ENCODE measurements at places on chromosomes 2 and 18.

DNA sequence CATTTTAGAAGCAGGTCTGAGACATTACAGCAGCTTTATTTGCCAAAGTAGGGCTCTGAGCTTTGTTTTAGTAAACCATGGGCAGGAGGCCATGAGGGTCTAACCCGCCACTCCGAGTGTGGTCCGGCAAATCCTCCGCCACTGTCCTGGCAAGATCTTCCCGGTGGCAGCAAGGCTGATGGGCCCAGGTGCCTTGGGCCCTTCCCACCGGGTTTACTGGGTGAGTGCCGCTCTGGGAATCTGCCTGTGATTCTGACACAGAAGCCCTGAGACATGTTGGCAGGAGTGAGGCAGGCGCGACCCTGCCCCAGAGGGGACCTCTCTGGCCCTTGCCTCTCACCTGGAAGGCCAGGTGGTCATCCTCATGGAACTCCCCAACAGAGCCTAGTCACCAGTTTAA lies 29.9 kb downstream of the MTERF4 start:
- no peak for DNase-seq

- DNase-seq: no peak
Observed at GRCh38 chr18:78934551-78935225, 44.9 kb upstream of the SALL3 start.

- DNase-seq: no peak
Observed at GRCh38 chr2:166518634-166519390, 24.8 kb upstream of the SCN7A start.

- DNase-seq: no peak
Observed at GRCh38 chr18:32802591-32803451, 30.0 kb upstream of the KLHL14 start.

- no peak for DNase-seq
Observed at GRCh38 chr18:59961070-59961469, 61.3 kb downstream of the PMAIP1 start.

GRCh38 chr2:228066126-228066798 lies 115.2 kb downstream of the SPHKAP start:
- no peak for DNase-seq

DNA sequence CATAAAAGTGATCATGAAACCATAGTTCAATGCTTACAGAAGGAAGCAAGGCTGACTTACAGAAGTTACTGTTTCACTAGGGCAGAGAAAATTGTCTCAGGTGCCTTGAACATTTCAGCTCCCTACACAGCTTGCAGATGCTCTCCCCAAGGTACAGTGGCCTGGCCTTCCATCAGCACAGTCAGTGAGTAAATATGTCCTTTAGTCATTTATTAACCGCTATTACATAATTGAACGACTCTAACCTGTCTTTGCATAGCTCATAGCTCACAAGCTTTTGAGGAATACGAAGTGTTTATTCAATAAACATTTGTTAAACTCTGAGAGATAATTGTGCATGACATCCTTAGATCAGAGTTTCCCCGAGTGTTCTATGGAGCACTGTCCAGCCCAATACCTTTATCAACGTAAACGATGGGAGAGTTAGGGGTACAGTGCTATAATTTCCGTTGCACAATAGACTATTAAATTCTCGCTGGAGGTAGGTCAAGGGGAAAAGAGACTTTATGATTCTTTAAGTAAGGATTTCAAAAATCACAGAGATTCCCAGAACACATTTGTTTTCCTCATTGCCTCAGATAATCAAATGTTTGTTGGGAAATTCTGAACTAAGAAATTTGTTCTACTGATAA lies 677.8 kb downstream of the TSN start:
- DNase-seq: no peak

DNA sequence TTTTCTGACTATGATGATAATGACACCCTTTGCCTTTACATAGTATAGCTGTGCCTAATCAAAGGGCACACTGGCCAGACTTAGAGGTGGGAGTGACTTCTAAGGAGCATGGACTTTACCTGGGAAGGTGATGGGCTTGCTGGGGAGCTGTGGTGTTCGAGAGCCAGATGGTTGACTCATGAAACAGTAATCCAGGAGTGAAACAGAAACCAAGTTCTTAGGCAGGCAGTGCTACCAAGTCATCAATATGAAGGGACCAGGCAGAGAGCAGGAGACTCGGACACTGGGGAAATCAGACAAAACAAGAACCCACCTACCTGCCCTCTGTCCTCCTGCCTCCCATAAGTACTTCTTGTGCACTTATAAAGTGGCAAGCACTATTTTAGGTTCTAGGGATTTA lies 430.4 kb downstream of the DLGAP1 start:
- DNase-seq: no peak

- no peak for DNase-seq
Observed at GRCh38 chr2:135002836-135003235, 44.4 kb downstream of the MAP3K19 start.

DNA sequence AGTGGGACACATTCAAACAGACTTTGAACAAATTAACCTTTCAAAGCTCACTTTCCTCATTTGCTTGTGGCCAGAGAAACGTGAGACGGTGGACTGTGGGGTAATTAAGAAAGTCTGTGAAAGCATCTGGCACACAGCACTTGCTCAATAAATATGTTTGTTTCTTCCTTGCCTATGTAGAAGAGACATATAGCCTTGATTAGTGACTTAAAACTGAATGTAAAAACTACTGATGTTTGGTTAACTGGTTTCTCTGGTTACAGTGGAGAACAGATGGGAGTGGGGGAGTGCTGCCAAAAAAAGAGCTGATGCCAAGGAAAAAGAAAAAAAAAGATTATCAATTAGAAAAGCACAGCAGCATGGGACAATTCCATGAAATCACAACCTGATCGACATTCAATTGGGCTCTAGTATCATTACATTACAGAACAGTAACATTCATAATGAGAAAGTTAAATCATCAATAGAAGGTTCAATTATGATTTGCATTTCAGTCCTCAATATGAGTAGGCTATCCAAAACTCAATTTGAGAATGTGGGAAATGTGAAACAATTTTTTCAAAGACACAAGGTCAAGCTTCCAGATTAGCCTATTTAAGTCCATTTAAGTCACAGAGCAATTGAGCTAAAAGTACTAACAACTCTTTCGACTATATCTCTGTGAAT lies 14.7 kb downstream of the CUL3 start:
- no peak for DNase-seq

- DNase-seq: no peak
Observed at GRCh38 chr2:67242456-67242855, 154.7 kb upstream of the ETAA1 start.

DNA sequence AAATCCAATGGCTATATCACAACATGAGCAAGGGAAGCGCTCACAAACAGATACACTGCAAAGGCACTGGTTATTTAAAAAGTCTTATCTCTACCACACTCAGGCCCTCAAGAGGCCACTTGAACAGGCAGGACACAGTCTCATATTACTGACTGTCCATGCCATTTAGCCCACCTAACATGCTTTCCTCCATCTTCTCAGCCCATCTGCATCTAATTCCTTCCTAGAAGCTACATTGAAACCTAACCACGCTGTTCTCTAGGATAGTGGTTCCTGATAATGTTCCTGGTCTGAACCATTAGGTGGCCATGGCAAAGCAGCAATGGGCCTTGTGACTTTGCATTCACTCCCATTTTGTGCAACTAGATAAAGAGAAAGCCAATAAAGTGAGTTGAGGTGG lies 22.5 kb upstream of the NEB start:
- no peak for DNase-seq
